ENCODE measurements at places on chromosomes 11 and 22. TPM values are rescaled to one million over a fixed set of nuclear protein-coding genes. Genes with fewer than 3 reads are reported as not detected.

GRCh38 chr11:65491614-65492386, 7.0 kb upstream of the MALAT1 start:
- peak; percentile 81 for DNase-seq
- peak overlapping the region; percentile 95 for H3K27ac ChIP-seq
- no peak overlapping the region for H3K4me3 ChIP-seq
- peaks cover 96% of the 10 kb centered on the region for H3K4me1 ChIP-seq

GRCh38 chr11:87722756-87723565, 452.3 kb downstream of the RAB38 start:
- no peaks in the 10 kb centered on the region for H3K4me1 ChIP-seq
- H3K27me3 ChIP-seq, result no peaks in the 10 kb centered on the region
- no peak for DNase-seq
- no peak overlapping the region for H3K27ac ChIP-seq
- H3K4me3 ChIP-seq, result no peak overlapping the region

GRCh38 chr11:68297812-68298658, 14.4 kb upstream of the LRP5 start:
- no peak overlapping the region for H3K4me3 ChIP-seq
- peaks cover 23% of the 10 kb centered on the region for H3K4me1 ChIP-seq
- no peaks in the 10 kb centered on the region for H3K27me3 ChIP-seq
- H3K27ac ChIP-seq, result no peak overlapping the region
- H3K36me3 ChIP-seq, result no peaks in the 10 kb centered on the region

- no peak overlapping the region for H3K27ac ChIP-seq
- no peak overlapping the region for H3K4me3 ChIP-seq
- DNase-seq, result peak; percentile 57
- no peaks in the 10 kb centered on the region for H3K36me3 ChIP-seq
Observed at GRCh38 chr11:30128269-30128932, 102.4 kb upstream of the FSHB start.

Gene DDI1
- total RNA-seq, result not detected

DNA sequence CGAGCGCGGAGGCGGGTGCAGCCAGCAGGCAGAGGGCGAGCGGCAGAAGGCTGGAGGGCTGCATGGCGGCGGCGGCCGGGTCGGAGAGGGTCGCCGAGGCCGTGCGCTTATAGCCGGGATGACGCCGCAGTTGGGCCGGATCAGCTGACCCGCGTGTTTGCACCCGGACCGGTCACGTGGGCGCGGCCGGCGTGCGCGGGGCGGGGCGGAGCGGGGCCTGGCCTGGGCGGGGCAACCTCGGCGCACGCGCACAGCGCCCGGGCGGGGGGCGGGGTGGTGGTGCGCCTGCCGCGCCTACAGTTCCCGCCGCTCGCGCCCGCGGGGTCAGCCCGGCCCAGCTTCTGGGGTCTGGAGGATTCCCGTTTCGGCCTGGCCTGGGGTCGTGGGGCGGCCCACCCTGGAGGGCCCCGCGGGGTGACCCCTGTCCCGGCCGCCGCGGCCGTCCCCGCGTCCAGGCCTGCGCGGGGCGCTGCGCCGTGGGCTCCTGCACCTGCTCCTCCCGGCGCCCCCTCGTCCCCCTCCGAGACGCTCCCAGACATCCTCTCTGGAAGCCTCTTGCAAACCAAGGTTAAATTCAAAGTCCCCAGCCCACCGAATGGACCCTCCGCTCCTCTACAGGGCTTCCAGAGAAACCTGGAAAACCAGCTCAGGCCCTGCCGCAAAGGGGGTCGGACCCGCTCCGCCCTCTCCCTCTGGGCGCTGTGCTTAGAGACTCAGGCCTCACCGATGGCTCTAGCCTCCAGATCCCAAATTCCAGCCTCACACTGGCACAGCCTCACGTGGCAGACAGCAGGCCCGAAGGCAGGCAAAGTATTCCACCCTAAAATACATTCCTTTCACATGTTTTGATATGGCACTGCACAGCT, at the start of gene CTSD:
CTSD (minus strand) TSS at position 132 of the 866 bp plus-strand sequence; CDS start at position 64, 68 bp downstream.
- peaks cover 38% of the 10 kb centered on the region for H3K4me1 ChIP-seq
- H3K4me3 ChIP-seq, result peak within 1 kb of the TSS; percentile 60
- DNase-seq, result peak; percentile 90
- peaks cover 13% of the 10 kb centered on the region for H3K36me3 ChIP-seq
- H3K27ac ChIP-seq, result peak within 1 kb of the TSS; percentile 59
- H3K27me3 ChIP-seq, result no peaks in the 10 kb centered on the region

Gene CTTN
- 78.7 TPM for total RNA-seq
